ENCODE measurements at places on chromosomes 3 and 15.

DNA sequence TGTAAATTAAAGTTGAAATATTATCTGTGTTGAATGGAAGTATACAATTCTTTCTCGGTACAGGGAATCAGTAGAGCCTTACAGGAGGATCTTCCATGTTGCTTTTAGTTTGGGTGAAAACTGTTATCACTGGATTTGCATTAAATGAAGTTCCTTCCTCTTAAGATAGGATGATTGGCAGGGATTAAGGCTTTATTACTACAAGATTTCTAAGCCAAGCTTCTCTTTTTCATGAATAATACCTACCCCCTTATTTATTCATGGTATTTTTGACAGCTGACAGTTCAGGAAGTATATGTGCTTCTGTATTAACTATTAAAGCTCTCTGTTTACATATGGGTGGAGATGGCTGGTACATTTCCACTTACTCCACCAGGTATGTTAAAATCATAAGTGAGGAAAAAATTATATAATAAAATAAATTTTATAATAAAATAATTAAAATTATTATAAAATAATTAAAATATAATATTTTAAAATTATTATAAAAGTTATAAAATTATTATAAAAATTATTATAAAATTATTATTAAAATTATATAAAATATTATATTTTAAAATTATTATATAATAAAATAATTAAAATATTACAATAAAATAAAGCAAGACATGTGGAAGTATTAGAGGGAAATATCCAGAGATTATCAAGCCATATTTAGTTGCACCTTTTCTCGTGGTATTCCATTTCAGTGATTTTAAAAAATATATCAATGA, 332.9 kb downstream of the ROBO2 start:
- no peak for DNase-seq

DNA sequence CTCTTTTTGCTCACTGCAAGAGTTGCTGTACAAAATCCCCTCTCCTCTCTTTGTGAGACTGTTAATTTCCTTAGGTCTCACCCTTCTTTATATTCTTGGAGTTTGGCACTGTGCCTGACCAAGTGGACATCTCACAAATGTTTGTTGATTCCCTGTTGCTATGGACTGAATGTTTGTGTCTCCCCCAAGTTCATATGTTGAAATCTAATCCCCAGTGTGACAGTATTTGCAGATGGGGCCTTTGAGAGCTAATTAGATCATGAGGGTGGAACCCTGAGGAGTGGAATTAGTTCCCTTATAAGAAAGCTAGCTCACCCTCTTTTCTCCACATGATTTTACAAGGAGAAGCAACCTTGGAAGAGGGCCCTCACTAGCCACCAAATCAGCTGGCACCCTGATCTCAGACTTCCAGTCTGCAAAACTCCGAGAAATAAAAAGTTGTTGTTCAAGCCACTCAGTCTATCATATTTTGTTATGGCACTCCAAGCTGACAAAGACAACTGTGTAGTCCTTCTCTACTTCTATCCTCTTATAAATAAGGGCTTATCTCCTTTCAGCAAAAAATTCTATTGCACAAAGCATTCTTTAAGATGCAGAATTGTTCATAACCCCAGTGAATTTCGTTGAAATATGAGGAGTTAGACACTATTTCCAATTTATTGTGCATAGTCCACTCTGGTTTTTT, 65.5 kb upstream of the NPHP3 start:
- DNase-seq: peak; percentile 56

DNA sequence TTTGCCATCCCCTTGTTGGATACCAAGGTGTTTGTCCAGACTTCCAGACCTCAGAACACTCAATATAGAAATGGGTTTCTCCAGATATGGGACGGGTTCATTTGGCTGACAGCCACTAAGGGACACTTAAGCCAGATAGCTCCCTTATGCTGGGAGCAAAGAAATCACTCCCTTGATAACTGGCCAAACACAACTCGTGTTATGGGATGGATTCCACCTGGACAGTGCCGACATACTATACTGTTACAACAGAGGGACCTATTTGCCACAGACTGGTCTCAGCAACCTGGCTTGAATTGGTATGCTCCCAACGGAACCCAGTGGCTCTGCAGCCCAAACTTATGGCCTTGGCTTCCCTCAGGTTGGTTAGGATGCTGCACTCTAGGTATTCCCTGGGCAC, 114.0 kb upstream of the PLCL2 start:
- no peak for DNase-seq

- no peak for DNase-seq
Measured at GRCh38 chr3:176633511-176633910, 563.8 kb downstream of the TBL1XR1 start.

DNA sequence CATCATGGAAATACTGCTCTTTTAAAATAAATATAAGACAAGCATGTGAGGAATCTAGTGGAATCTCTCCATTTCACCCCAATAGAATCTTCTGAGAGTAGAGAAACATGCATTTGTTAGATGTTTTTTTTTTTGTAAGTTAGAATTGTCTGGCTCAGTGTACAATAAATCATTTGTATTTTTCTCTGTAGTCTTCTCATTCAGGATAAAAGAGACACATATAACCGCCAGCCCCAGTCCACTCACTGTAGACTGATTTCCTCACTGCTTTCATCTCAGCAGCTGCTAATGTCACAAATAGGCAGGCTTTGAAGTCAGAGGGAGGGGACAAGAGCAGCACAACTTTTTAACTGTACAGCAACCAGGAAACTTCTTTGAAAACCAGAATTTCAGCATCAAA, 140.2 kb upstream of the RBMS3 start:
- peak; percentile 32 for DNase-seq

DNA sequence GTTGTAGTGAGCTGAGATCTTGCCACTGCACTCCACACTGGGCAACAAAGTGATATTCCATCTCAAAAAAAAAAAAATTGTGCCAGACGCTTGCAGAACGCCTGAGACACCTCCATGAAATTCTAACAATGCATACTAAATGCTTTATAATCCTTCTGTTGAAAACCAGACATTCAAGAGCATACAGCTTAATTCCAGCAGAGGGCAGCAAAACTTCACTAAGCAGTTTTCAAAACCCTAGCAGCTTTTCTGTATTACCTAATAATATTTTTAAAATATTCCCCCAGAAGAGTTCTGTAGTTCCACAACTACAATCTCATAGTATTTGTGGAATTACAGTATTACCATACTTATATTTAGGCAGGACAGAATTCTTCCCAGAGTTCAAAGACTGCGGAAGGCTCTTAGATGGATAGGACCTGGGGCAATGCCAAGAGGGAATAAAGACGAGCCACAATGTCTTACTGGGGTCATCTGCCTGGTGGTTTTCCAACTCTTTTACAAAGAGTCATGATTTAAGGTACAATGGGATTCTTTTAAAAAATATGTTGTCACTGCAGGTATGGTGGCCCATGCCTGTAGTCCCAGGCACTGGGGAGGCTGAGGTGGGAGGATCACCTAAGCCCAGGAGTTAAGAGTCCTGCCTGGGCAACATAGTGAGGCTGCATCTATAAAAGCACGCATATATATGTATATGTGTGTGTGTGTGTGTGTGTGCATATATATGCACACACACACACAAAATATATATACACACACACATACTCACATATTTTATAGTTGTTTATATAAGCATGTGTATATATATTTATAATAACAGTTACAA, 19.6 kb upstream of the TASOR start:
- peak; percentile 65 for DNase-seq

GRCh38 chr3:108118038-108118768, 27.4 kb upstream of the CD47 start:
- no peak for DNase-seq

GRCh38 chr3:195224980-195225580, 45.9 kb downstream of the XXYLT1 start:
- no peak for DNase-seq

- peak; percentile 23 for DNase-seq
Measured at GRCh38 chr3:128804017-128804810, 75.2 kb upstream of the ACAD9 start.

GRCh38 chr15:38740206-38740605, 175.6 kb upstream of the RASGRP1 start:
- no peak for DNase-seq

DNA sequence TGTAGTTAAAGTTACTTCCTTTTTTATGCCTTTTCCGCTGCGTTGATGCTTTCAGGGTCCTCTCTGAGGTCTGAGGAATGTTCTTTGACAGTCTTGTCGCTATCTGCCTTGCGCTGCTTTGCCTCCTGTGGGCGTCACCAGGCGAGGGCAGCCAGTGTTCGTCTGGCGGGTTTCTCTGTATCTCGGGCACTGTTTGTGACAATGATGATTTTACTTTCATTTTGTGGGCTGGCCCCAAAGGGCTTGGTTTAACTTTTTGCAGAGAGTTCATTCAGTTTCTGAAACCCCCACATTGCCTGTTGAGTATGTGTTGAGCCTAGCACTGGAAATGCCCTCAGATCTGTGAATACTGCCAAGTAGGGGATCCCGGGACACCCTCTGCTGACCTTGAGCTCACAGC, 24.6 kb upstream of the SACM1L start:
- no peak for DNase-seq

DNA sequence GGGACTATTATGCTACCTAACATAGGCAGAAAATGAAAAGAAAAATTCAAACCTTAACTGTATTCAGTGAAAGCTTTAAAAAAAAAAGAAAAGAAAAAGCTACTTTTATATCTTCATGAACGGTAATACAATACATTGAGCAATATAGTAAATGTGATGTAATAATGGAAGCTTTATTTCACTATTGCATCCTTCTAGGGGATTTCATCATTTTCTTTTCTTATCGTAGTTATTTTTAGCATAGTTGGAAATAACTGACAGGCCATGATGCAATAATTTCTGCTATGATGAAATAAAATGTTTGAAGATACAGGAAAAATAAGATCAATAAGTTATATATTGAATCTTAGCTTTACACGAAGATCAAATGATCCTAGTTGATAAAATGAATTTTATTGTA, 40.3 kb upstream of the ZCWPW2 start:
- DNase-seq: no peak

- no peak for DNase-seq
Measured at GRCh38 chr15:42111924-42112323, 17.6 kb upstream of the PLA2G4D start.

DNA sequence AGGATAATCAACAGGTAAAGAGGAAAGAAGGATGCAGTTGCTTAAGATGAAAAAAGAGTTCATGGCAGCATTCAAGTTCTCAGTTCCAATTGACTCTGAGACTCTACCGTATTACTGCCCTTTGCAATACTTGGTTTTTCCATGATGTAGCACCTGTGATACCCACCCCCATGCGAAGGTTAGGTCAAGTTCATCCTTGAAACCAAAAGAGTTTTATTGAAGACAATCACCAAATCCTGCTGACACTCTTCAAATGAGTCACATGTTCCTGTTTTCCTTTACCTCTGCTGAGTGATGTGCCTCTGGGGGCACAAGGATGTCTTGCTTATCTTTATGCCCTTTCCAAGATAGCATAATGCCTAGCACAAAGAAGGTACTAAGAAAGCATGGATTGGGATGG, 111.3 kb upstream of the SLC7A14 start:
- DNase-seq: no peak

GRCh38 chr3:113912552-113913236, 35.1 kb upstream of the ZDHHC23 start:
- DNase-seq: peak; percentile 38

DNA sequence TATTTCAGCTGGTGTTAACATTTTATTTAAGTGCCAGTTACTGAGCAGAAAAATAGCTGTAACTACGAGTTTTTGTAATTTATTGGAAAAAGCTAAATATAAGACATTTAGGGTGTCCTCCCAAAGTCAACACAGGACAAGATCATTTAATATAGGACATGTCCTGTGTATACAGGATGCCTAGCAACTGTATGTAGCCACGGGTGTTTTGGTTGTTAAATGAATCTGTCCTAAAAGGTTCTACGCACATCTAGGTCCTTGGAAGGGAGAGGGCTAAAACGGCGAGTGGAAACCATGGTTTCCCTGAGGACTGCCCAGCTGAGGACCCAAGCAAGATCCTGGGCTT, 565 bp upstream of the ZNF621 start:
- no peak for DNase-seq

DNA sequence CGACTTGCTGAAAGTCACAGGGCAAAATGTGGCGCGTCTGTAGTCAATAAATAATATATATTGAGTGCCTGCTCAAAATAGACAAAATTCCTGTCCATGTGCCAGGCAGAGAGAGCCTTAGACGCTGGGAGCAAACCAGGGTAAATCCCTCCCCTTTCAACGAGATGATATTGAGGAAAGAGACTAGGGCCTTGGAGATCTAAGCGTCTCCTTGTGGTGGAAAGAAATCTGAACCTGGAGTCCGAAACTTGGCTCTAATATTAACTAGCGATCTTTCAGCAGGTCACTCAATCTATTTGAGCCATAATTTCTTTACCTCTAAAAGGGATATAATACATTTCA, 348 bp upstream of the DPP8 start:
- no peak for DNase-seq

- no peak for DNase-seq
Measured at GRCh38 chr3:104145164-104145563, 1221.5 kb upstream of the ALCAM start.

DNA sequence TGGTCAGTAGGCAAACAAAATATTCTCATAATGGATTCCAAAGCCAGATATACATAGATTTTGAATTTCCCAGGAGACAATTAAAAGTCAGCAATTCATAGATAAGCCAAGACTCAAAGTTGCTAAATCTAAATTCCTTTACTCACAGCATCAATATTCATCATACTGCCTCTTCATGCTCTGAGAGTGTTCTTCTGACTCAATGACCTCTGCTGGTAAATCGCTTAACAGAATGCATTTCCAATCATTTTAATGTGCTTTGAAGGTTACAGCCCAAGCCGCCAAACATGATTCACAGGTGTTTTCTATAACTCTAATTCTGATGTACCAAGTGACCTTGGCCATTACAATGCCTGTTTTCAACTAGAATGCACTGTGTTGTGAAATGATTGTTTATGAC, 24.2 kb upstream of the SLC4A7 start:
- DNase-seq: no peak

- peak; percentile 17 for DNase-seq
Measured at GRCh38 chr3:104855702-104856101, 511.0 kb upstream of the ALCAM start.

- DNase-seq: no peak
Measured at GRCh38 chr3:164498917-164499316, 579.4 kb downstream of the SI start.

DNA sequence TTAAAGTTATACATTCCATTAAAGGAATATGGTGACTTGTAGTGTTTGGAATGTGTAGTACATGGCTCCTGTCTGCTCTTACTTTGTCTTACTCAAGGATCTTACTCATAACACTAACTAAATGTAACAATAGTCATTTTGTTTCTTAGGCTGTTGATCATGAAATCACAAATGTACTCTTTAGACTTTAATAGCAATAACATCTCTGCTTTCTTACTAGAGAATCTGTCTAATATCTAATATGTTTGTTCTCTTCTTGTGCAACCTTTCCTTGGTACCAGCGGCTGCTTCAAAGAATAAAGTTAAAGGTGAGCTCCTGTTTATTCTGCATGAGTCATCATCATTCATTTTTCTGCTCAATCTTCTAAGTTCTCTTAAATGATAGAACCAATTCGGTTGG, 767.5 kb downstream of the CADM2 start:
- DNase-seq: peak; percentile 0

DNA sequence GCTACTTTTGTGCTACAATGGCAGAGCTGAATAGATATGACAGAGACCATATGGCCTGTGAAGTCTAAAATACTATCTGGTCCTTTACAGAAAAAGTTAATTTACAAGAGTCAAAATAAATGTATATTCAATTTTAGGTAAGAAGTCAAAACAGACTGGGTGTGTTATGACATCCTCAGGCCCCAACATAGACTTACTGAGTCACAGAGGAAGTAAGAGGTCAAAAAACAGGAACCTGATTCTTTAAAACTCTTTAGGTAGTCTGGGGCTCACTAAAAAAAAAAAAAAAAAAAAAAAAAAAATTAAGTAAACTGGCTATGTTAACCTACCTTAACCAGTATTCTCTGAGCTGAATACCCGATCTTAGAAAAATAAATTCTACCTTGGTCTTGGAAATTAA, 13.1 kb downstream of the DNAAF4 start:
- DNase-seq: no peak
